ENCODE measurements at places on chromosomes 2 and 18.

DNA sequence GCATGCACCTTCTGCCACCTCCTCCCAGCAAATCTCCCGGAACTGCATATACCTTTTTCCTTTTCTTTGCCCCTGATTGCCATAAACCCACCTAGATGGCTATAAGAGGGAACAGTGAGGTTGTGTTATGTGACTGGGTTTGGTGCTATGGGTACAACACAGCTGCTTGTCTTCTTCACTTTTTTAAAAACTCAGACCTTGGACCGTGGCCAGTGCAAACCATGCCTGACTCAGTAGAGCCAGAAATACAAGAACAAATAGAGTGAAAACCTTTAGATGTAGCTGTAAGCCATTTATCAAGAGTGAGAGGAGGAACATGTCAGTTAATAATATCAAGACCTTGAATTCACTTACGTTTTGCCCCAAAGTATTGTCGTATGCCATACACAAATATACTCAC is 267.4 kb upstream of the CHAC2 start:
- no peak for DNase-seq

DNA sequence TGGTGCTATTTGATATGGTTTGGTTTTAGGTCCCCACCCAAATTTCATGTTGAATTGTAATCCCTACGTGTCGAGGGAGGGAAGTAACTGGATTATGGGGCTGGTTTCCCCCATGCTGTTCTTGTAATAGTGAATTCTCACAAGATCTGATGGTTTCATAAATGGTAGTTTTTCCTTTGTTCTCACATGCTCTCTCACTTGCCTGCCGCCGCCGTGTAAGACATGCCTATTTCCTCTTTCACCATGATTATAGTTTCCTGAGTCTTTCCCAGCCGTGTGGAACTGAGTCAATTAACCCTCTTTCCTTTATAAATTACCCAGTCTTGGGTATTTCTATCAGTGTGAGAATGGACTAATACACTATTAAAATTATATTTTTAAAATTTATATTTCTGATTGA is 7.3 kb downstream of the DIS3L2 start:
- DNase-seq = no peak

DNA sequence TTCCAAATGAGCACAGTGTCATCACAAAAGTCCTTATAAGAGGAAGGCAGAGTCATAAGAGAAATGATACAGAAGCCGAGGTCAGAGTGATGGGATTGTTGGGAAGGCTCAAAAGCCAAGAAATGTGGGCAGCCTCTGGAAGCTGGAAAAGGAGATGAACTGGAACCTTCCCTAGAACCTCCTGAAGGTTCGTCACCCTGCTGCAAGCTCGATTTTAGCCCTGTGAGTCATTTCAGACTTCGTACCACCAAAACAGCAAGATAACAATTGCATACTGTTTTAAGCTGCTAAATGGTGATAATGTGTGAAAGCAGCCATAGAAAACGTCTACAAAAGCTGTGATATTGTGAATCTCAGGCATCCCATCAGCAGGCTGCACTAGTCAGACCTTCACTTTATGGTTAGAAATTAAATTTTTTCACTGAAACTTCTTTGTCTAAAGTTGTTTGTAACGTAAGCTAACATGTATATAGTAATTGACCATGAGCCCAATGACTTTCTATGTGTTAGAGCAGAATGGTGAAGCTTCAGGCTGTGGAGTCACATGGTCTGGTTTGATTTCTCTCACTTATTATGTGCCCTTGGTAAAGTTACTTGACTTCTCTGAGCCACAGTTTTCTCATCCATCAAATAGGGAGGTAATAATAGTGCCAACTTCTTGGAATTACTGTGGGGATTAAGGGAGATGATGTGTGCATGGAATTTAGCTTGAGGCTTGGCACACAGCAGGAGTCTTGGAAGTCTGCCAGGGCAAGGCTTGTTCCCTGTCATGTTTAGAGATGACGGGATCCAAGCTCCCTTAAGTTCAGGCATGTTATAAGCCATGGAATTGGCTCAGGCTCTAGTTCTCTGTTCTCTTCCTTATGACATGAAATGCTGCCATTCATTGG is 132.0 kb upstream of the CCDC195 start:
- peak; percentile 39 for DNase-seq

GRCh38 chr2:123051136-123051535 is 974.0 kb upstream of the CNTNAP5 start:
- no peak for DNase-seq

GRCh38 chr2:25409468-25409867 is 67.7 kb upstream of the DNMT3A start:
- no peak for DNase-seq

DNA sequence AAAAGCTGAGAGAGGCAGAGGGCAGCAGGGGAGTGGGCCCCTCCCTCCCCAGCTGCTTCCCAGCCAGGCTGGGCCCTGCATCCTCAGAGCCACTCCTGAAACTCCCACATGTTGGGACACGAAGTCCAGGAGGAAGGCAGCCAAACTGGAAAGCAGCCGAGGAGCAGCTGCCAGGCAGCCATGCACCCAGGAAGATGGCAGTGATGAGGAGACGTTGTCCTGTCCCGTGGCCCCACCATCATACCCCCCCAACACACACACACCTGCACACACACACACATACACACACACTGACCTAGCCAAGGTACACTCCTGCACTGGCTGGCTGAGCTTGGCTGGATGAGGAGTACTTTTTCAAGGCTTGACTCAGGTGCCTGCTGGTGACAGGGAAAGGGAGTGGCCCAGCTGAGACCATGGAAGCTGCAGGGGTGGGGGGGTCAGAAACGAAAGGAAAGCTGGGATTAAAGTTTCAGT is 106.0 kb downstream of the CYP26B1 start:
- DNase-seq = no peak

DNA sequence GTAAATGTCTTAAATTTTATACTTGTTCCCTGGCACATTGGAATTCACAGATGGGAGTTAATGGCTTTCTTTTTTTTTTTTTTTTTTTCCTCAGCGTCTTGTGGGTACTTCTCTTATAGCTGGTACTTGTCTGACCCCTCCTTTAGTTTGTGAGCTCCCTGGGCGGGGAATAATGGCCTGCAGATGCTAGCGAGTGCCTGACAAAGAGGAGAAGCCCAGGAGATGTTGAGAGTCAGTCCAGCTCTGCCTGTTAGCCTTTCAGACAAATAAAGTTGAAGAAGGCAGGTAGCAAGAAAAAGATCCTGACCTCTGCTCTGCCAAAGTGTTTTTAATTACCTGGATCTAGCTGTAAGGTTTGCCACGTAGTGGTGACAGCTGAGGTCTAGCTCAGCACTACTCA is 6.6 kb downstream of the BCL2L11 start:
- DNase-seq = no peak

DNA sequence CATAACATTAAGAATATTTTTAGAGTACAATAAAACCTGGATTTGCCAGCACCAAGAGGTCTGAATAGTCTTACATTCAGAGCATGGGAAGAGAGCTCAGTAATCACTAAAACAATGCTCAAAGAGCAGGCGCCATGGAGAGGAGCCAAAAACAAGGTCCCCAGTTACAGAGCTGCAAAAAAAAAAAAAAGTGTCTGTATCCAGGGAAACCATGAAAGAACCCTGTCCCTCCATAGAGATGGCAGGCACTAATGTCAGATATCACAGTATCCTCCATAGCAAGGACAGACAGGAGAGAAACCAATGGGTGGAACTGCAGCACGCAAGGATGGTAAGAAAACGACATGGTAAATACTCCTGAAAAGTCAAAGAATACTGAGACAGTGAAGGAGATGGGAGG is 19.5 kb downstream of the FBXO15 start:
- DNase-seq = no peak

DNA sequence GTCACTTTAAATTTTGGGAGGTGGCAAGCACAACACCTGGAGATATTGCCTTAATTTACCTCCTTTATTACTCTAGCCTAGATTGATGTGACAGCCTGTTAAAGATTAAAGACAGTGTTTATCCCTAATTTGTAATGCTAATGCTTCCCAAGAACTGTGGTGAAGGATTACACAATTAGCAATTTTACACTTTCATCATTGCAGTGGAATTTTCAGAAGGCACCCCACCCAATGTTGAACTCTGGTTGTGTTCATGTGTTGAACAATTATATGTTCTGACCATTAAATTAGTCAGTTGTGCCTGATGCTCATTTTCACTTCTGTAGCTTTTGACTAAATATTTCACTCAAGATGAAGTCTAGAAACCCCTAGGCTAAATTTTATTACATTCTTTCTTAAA is 317.1 kb upstream of the CWC22 start:
- DNase-seq = no peak

- no peak for DNase-seq
Measured at GRCh38 chr2:204339212-204339715, 206.0 kb upstream of the PARD3B start.

GRCh38 chr18:10377956-10378355 is 76.5 kb upstream of the APCDD1 start:
- peak; percentile 47 for DNase-seq

GRCh38 chr2:12205086-12205485 is 458.7 kb downstream of the LPIN1 start:
- no peak for DNase-seq
